ENCODE measurements at places on chromosomes 4 and X. TPM values are rescaled to one million over a fixed set of nuclear protein-coding genes. Genes with fewer than 3 reads are reported as not detected.

The SOWAHD gene
- total RNA-seq = 0.21 TPM

The MAGEA2B gene
- total RNA-seq = not detected

The ADAMTS3 gene
- not detected for total RNA-seq

The GAB1 gene
- 1.4 TPM for total RNA-seq

The LNX1 gene
- not detected for total RNA-seq

The EMCN gene
- total RNA-seq = not detected

The MGARP gene
- total RNA-seq = not detected

The XG gene
- 0.65 TPM for total RNA-seq

The PHKA1 gene
- 7.5 TPM for total RNA-seq

The HMX1 gene
- total RNA-seq = not detected

The MAB21L2 gene
- total RNA-seq = not detected

The CCKAR gene
- not detected for total RNA-seq

The CFI gene
- 0.10 TPM for total RNA-seq

The OCRL gene
- total RNA-seq = 4.1 TPM

The MAGEB4 gene
- not detected for total RNA-seq

The NEUROG2 gene
- total RNA-seq = 0.18 TPM

The MED14 gene
- total RNA-seq = 36.4 TPM

The MCF2 gene
- 0.52 TPM for total RNA-seq

The CA5B gene
- 3.8 TPM for total RNA-seq

The NEIL3 gene
- total RNA-seq = 13.6 TPM
